ENCODE measurements at places on chromosomes 7 and 10.

DNA sequence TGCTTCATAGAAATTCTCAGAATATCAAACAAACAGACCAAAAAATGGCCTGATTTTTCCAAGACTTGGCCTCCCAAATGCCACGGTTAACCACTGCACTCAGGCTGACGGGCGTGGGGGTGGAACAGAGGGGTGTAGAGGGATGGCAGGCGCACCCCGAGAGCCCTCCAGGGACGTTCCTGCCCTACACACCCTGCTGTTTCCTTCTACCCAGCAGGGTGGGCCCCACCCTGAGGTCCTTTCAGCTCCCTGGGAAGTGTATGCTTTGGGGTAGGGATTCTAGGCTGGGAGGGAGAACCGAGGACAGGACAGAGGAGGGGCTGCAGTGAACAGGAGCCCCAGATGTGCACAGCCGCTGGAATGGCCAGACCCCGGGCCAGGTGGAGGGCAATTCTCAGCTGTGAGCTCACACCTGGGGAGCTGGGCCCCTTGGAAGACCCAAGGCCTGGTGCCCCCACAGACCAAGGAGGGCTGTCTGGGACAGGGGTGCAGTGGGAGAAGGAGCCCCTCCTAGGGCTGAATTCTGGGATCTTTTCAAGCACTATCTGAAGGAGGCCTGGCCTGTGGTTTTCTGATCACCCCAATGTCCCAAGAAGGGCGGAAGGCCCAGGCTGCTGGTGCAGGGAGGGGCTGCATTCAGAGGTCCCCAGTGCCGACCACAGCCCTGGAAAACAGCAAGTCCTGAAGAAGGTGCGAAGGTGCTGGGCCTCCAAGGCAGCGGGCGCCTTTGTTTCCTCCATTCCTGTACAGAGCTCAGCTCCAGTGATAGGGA, 32.9 kb upstream of the INPP5A start:
- DNase-seq, result no peak

DNA sequence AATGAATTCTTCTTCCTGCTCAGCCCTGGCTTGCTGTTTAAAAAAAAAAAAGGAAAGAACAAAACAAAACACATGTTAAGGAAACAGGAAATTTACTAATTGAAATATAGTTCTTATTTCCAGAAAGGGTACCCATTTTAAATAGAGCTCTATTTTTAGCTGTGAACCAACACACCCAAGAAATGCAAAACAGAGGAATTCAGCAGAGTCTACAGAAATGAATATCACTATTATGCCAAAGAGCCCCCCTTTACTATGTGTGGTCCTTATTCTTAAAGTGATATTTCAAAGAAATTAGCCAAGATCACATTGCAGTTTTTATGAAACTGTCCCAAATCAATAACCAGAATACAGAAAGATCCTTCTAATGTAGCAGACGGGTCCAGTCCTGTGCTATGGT, 53.7 kb downstream of the CCDC6 start:
- DNase-seq, result no peak

DNA sequence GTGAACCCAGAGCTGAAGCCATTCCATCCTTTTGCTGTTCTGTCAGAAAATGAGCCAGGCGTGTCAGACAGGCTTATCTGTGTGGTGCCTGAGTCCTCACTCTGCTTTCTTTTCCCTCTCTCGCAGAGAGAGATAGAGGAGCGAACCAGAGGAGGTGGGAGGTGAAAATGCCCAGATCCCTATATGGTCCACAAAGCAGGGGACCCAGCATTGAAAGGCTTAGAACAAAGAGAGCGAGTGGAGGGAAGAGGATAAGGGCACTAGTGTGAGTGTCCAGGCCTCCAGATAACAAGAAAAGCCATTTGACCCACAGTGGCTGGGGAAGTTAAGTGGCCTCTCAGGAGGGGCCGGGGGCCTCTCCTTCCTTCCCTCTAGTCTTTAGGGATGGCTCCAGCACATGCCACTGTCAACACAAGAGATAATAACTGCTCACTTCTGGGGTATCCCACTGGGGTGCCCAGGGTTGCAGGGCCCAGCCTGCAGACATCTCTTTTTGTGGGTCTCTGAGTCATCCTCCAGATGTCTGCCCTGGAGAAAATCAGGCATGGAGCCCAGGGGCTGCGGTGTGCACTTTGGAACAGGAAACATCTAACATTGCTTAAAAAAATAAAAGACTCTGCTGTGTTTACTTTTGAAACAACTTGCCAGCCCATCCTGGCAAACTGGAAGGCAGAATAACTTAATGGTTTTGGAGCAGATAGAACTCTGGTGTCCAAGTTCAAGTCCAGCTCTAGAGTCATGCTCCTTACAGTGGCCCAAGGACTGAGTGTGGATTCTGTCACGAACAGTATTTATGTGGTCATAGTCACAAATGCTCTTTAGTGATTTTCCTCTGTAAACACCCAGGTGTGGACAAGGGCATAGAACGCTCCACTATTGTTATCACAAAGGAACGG, 189.5 kb downstream of the CXCL12 start:
- DNase-seq, result no peak

DNA sequence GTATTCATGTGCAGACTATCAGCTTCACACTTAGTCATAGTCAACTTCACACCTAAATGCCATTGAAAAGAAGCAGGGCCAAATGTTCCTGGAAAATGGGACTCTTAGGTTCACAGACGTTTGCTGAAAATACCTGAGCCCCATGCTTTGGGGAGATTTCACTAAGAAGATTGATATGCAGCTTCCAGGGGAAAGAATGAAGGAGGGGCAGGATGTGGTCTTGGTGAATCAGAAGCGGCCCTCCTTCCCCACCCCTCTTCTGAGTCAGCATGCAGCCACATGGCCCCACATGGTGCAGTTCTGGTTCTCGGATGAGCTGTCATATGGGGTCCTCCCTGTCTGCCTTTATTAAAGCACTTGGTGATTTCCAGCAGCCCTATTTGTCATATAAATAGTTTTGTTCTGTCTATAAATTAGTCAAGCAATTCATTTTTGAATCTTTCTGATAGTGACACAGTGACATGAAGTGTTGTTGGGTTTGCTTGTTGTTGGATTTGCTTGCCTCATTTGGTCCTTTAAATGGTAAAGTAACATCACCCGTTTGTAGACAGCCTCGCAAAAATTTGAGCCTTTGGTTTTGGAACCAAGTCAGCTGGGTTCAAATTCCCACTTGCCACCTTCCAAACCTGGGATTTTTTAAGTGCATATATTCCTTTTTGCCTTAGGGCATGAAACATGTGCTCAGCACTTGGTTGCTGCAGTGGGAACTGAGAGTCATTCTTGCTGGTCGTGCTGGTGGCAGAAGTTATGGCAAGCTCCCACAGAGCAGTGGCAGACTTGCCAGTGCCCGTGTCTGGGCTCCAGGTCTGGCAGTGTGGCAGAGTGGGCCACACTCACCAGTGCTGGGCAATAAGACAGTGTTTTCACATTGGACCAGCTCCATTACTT, 68.1 kb upstream of the CDK6 start:
- no peak for DNase-seq

DNA sequence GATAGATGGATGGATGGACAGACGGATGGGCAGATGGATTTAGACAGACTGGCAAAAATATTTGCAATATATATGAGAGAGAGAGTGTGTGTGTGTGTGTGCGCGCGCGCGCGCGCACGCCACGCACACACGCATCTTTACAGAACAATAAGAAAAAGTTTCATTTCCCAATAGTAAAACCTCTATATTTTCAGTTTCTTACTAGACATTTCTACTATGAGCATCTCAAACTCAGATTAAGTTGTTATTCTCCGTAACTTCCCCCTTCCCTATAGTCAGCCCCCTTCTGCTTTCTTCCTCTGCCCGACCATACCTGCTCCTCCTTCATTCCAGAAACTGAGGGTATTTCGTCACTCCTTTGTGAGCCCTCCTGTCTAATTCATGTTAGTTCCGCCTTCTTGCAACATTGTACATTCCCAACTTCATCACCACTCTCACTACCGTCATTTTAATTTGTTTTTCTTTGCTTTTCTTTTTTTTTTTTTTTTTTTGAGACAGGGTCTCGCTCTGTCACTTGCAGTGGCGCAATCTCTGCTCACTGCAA, 154.4 kb upstream of the SH2B2 start:
- no peak for DNase-seq

DNA sequence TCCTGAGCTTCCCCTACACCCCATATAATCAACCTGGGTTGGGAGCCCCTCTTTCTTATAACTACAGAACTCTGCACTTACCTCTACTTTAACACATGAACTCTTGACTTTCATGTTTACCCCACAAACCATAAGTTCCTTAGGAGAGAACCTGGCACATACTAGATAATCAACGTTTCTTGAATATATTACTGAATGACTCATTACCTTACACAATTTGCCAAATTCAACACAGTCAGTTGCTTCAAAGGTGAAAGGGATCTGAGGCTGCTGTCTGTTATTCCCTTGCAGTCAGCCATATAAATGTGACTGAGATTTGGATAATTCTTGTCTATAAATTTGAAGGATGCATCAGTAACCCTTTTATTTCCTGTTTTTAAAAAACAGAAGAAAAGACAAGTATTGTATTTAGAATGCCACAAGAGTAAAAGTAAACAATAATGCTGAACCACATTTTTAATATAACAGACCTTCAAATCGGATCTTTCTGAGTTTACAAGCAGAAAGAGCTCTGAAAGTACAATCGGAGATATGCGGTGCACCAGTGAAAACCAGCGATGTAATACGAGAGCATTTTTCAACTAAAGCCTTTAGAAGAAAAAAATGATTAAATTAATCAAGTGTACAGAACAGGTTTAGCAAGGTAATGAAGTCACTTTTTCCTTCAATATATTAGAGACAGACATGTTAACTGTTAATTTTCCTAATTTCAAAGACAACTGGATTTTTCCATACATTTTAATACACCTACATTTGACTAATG, 29.5 kb upstream of the LRRC17 start:
- DNase-seq, result no peak

DNA sequence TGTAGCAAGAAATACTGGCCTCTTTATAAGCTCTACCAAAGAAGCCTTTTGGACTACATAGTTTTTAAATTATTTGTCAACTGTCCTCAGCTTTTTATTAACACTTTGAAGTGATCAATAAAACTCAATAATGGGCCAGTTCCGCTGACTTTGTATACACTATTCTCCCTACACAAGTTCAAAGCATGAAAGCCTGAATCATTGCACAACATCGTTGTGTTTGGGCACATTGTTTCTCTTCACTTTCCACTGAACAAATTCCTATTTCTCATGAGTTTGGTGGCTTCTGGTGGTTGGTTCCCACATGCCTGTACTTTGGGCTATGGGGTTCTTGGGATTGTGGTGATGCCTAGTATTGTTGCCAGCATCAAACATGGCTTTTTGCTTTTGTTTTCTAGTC, 561.8 kb upstream of the LRRN3 start:
- no peak for DNase-seq

GRCh38 chr7:148963583-148964482, 64.5 kb downstream of the PDIA4 start:
- no peak for DNase-seq

DNA sequence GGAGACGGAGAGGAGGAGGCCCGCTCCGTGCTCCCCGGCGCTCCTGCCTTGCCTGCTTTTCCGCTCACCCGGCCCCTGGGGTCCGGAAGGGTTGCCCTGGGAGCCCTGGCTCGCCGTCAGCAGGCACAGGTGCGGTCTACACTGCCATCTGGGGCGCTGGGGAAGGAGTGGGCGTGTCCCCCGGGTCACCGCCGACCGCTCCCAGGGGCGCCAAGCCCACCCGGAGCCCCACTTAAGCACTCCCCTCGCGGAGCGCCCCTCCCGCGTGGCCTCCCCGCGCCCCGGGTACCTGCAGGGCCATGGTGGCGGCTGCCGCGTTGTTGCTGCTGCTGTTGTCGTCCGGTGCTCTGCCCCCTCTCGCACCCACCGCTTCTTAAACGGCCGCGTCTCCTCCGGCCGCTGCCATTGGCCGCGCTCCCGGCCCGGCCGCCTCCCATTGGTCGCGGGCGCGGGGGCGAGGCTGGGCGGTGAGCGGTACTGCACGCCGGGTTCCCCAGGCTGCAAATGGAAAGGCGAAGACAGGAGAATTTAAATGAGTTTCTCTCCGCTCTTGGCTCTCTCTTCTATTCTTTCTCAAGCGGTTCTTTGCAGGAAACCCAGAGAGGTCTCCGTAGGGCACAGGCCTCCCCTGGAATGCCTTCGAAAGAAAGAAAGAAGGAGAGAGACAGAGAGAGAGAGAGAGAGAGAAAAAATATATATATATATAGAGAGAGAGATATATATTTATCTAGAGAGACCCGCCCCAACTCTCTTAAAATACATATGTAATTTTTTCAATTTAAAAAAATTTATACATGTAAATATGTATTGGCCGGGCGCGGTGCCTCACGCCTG, at the start of gene ACBD7:
Gene ACBD7, minus strand, starts transcription at position 349 of the 834 bp plus-strand sequence. Its CDS starts 48 bp downstream, at position 301.
- DNase-seq, result peak; percentile 61

GRCh38 chr7:132055336-132056120, 499.1 kb upstream of the PODXL start:
- DNase-seq, result no peak

- DNase-seq, result no peak
Measured at GRCh38 chr7:107854989-107855388, 36.0 kb upstream of the DLD start.

DNA sequence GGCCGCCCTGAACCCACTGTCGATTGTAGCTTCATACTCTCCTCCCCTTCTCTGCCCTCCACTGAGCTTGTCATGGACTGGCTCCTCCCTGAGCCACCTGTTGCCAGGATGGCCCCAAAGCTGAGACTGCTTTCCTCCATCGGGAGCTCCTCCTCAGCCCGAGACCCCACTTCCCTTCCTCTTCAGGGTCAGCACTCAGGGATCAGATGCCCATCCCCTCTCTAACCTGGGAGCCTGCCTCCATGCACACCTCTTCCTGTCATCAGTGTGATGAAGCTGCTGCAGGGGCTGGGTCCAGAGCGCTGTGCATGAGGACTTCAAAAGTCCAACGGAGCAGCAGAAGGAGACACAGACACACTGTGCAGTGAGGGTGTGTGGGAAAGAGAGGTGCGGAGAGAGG, 201.1 kb downstream of the WDR37 start:
- no peak for DNase-seq

DNA sequence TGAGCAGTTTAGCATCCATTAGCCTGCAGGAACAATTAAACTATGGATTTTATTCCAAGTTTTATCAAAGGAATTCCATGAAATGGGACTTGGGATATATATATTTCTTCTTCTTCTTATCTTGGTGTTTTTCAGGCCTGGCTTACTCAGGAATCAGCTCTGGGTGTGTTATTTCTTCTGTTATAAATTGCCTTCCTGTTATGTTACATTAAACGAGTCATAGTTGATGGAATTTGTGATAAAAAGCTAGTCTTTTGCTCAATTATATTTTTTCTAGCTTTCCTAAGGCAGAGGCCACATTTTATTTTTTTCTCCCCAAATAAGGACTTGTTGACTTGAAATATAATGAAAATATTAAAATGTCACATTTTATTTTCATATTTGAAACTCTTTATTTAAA, 141.3 kb downstream of the EPC1 start:
- no peak for DNase-seq

DNA sequence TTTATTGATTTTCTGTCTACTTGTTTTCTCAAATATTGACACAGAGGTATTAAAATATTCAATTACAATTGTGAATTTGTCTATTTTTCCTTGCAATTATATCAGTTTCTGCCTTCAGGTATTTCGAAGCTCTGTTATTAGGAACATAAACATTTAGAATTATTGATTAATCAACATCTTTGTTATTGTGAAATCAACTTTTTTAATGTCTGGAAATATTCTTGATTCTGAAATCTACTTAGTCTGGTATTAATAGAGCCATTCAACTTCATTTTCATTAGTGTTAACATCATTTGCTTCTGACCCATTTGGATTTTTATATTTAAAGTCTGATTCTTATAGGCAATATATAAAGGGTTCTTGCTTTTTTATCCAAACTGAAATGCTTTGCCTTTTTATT, 69.8 kb upstream of the CALN1 start:
- no peak for DNase-seq
